ENCODE measurements at places on chromosomes 6 and 20.

DNA sequence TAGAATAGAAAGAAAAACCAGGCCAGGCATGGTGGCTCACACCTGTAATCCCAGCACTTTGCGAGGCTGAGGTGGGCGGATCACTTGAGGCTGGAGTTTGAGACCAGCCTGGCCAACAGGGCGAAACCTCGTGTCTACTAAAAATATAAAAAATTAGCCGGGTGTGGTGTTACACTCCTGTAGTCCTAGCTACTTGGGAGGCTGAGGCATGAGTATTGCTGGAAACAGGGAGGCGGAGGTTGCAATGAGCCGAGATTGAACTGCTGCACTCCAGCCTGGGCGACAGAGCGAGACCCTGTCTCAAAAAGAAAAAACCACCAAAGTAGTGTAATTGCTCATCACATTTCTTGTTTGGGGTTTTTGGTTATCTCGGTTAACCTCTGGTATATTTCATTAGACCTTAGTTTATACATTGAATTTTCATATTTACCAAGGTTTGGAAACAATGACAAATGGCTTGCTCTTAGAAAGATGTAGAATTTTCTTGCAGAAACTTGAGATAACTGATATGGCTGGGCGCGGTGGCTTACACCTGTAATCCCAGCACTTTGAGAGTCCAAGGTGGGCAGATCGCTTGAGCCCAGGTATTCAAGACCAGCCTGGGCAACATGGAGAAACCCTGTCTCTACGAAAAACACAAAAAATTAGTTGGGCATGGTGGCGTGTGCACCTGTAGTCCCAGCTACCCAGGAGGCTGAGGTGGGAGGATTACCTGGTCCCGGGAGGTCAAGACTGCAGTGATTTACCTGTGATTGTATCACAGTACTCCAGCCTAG, 14.2 kb downstream of the ITCH start:
- DNase-seq, result no peak

DNA sequence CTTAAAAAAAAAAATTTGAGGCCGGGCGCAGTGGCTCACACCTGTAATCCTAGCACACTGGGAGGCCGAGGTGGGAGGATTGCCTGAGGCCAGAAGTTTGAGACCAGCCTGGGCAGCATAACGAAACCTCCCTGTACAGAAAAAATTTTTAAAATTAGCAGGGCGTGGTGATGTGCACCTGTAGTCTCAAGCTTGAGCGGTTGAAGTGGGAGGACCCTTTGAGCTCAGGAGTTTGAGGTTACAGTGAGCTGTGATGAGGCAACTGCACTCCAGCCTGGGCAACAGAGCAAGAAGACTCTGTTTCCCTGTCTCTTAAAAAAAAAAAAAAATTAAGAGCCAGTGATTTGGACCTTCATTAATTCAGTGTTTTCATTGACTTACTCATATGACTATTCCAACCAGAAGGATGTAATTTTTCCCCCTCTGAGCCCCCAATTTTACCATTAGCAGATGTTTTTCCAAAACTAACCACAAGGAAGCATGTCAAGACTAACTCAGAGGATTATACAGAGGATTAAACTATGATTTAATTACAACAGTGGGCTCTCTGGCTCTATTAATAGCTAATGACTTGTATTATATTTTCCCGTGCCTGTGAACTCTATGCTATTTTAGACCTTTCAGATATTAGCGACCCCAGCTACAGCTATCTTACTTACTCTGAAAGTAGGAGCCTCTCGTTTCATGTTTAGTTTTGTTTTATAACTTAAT, 75.1 kb downstream of the ARID1B start:
- DNase-seq, result no peak

DNA sequence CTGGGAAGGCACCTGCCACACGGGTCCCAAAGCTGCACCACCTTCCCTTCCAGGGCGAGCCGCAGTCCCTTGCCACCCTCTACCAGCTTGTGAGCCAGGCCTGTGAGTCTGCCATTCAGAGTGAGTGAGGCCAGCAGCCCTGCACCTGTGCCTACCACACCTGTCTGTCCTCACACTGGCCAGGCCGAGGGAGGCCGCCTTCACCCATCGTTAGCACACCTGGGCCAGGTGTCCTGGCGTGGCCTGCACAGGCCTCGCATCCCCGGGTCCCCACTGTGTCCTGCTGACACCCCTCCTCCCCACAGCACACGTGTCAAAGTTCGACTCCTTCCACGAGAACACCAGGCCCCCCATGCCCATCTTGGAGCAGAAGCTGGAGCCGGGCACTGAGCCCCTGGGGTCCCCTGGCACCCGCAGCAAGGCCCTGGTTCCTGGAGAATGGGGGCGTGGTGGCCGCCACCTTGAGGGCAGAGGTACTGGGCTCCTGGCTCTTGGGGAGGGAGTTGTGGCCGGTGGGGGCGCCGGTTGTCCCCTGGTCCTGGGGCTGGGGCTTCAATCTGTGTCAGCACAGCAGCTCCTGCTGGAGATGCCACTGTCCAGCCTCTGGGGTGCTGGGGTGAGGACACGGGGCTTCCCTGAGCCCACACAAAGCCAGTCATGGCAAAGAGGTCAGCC, 33.0 kb downstream of the CHRNA4 start:
- DNase-seq, result no peak

DNA sequence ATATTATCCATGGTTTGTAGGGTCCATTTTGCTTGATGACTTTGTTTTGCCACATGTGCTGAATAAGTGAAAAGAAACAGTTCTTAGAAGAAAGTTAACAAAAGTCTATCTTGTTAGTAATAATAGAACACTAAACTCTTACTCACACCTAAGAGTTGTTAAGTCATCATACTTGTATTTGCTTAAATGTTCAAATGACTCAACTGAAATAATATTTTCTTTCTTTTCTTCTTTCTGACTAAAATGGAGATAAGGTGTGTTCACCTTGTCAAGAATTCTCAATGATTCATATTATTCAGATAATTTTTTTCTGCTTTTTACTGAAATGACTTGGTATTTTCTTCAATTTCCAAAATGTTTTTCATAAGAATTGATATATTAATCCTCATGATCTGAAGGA, 327.2 kb downstream of the HTR1B start:
- DNase-seq, result no peak

DNA sequence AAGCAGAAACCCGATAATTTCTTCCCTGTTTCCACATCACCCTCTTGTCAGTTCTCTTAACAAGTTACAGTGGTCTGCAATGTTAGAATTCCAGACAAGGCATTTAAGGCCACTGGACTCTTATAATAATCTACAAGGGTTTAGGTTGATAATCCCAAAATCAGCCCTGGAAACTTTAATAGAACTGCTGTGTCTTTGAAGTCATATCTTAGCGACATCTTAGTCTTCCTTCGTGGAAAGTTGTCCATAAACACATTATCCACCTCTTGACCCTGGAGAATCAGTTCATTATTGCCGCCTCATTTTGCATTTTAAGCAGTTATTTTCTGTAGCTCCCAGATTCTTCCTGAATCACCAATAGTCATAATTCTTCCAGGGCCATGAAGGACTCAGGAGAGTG, 108.6 kb upstream of the PLCB4 start:
- DNase-seq, result no peak

DNA sequence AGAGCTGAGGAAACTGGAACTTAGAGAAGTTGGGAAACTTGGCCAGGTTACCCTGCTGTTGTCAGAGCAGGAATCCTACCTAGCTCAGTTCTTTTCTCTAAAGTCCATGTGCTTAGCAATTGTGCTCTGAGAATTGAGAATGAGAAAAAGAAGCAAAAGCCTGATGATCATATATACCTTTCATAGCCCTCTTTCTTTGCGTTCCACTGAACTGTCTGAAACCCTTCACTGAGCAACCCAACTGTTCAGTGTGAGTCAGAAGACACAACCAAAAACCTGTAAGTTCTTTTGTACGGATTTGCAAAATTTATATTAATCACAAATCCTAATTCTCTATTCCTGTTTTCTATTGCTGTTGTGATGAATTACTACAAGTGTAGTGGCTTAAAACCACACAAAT, 80.6 kb downstream of the PHF3 start:
- no peak for DNase-seq

DNA sequence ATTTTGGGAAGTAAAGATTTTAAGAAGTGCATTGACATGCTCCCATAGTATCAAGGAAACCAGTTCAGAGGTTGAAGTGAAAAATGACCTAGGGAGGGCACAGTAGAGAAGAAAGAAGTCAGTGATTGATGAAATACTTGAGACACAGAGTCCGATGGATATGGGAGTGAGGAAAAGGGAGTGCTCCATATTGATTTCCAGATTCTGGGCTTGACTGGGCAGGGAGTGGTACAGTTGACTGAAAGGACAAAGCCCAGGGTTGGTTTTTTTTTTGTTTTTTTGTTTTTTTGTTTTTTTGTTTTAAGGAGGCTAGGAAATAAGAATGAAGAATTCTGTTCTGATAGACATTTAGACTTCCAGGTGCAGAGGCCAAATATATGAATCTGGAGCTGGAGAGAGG, 86.7 kb upstream of the RIN2 start:
- DNase-seq, result no peak

GRCh38 chr6:69913361-69913760, 47.0 kb downstream of the COL19A1 start:
- no peak for DNase-seq

DNA sequence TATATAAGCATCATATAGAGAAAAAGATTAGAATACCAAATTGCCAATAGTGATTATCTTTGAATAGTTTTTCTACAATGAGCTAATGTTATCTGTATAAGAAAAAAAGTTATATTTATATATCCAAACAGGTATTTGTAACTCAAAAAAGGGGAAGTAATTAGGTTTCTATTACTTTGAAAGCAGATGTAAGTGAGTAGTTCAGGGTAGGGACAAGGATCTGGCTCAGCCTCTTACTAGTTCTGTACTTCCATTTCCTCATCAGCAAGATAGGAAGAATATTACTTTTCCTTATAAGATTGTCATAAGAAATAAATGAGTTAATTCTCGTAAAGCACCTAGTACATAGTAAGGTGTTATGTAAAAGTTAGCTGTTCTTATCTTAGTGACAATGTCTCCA, 32.2 kb downstream of the AHI1 start:
- DNase-seq, result no peak

- DNase-seq, result no peak
Measured at GRCh38 chr6:98840996-98841513, 6.7 kb downstream of the POU3F2 start.

- DNase-seq, result no peak
Measured at GRCh38 chr6:12570461-12571030, 146.0 kb upstream of the PHACTR1 start.

DNA sequence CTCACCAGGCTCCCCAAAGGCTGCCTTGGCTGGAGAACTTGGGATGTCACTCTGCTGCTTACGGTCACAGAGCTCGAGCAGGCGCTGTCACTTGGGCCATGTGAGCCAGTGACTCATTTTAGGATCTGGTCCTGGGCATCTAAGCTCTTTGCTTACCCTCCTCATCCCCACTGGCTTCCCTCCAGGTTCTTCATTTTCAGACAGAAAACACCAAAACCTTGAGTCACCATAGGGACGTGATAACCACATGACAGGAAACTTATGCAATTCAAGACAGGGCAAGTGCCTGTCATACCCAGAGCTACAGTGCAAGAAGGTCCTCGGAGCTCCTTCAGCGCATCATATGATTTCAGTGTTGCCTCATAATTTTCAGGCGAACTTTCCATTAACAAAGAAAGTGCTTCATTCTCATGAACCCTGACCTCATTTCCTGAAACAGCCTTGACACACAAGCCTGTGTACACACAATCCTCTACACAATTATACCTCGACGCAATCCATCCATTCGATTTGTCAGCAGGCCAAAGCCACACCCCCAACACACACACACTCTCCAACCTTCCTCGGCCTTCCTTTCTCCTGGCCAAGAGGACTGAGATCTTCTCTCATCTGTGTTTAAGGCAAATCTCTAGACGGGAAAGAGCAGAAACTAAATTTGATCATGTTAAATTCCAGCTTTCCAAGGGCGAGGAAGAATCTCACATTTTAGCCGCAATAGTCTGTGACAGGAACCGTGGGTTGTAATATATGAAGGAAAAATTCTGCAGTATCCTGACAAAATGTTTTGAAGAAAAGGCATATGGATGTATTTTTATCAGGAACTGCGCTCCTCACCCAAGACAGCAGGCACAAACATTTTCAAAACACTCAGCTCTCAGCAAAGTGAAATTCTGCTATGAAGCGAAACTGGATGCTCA, 25.3 kb downstream of the TBC1D7 start:
- DNase-seq, result no peak

GRCh38 chr6:42556462-42556861, 7.4 kb upstream of the UBR2 start:
- DNase-seq, result no peak

GRCh38 chr6:150314230-150315188, 54.3 kb upstream of the IYD start:
- DNase-seq, result no peak

DNA sequence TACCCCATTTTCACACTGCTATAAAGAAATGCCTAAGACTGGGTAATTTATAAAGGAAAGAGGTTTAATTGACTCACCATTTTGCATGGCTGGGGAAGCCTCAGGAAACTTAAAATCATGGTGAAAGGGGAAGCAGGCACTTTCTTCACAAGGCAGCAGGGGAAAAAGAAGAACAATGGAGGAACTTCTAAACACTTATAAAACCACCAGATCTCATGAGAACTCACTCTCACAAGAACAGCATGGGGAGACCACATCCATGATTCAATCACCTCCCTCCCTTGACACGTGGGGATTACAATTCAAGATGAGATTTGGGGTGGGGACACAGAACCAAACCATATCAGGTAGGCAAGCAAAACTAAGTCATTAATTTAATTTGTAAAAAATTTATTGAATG, 343.2 kb downstream of the FRK start:
- no peak for DNase-seq

DNA sequence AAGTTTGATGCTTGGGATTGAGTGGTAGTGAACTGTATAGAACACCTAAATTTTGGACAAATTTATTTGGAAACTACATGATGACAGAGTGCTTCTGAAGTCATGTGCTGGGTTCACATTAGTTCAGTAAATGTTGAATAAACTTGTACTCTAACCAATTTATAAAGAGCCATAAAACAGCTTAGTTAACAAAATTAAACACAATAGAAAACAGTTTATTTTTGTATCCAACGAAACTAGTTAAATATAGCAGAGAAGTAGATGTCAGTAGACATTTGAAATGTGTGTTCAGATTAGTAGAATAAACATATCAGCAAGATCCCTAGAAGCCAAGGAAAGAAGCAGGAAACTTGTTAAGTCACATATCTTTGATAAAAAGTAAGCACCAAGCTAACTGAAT, 32.1 kb downstream of the SCAF8 start:
- DNase-seq, result no peak

GRCh38 chr6:80673367-80673766, 566.9 kb downstream of the BCKDHB start:
- DNase-seq, result no peak

Measured in NCI-H1694 (cell line).